ENCODE measurements at places on chromosomes 11 and 22.

DNA sequence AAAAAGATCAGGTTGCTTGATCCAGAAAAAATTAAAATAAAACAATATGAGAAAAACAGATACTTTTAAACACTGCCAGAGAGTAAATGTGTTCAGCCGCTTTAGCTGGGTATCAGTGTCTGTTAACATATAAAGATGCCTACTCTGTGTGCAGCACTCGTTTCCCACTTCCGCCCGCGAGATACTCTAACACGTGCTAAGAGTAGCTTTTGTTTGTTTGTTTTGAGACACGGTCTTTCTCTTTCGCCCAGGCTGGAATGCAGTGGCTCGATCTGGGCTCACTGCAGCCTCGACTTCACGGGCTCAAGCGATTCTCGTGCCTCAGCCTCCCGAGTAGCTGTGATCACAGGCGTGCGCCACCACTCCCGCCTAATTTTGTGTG is 531 bp upstream of the MEN1 start:
- no peak for DNase-seq

DNA sequence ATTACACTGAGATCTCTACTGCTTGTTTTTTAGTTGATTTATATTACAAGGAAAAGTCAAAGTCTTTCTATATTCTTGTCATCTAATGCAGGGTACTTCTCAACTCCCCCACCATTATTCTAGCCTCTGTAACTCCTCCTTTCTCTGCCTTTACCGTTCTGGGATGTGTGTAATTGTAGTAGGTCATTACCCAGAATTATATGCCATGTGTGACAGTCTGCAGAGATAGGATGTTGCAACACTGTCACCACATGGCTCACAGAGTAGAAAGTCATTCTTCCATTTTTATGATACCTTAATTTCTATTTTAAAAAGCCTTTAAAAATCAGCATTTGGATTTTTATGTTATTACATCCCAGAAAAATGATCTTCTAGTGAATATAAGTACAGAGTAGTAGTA is 32.7 kb downstream of the ZNF143 start:
- no peak for DNase-seq

DNA sequence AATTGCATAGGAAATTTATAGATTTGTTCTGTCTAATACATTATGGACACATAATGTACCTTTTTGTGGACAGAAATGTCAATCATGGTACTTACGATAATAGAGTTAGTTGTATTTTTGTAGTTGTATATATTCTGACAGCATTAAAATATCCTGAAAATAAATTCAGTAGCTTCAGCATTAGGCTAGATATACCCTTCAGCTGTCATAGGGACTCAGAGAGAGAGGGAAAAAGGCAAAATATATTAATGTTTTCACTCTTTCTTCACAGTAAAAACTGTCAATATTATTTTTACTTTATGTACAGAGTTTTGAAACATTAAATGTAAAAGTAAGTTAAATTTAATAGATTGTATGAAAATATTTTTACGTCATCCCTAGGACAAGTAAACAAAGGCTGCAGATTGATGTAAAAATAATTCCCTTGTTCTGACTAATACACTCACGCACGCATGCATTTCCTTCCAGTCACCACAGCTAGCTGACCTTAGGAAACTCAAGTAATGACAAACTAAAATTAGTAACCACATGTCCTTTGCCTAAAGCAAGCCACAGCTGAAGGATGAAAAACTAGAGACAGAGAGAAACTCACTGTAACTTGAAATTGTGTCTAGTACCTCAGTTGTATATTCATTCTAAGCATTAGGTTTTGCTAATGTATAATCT is 104.7 kb upstream of the CARD18 start:
- DNase-seq: peak; percentile 84

DNA sequence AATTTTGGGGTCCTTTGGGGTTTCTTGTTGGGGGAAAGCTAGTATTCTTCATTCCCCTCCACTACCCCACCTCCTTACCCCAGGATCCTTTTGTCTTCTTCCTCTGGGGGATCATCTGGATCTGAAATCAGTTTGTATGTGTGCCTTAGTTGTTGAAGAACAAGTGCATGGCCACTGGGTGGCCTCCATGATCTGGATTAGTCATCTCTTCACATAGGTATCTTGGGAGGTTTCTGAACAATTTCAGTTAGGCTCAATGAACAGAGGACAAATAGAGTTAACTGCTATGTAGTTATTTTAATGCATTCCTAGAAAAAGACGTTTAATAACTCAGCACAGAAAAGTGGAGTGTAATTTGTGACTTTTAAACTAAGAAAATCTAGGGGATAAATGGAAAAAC is 7.1 kb upstream of the VWA5A start:
- no peak for DNase-seq

DNA sequence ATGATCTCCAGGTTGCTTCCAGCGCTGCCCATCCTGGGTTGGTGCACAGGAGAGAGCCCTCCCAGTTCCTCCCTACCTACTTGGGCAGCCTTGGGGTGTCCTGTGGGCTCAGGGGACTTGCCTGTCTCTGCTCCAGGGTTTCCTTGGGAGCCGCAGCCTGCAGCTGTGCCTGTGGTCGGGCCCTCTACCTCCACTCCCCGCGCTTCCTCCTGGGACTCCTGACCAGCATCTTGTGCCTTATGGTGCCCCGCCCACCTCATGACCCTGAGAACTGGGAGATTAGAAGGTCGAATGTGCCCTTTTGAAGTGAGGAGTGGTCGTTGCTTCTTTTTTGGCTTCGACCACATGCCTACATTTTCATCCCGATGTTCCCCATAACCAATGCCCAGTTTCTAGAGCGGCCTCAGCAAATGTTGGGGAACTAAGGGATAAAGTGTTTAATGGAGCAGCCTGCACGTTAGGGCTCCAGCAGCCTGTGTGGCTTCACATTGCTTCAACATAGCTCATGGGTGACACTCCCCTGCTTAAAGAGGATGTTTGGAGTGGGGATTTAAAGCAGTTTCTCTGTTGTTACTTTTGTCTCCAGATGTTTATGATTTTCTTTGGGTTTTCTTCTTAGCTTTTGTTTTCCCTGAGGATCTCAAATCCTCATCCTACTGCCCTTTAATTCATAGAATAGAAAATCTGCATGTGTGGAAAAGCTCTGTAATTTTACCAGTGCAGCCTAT is 248.8 kb downstream of the TBC1D22A start:
- no peak for DNase-seq

GRCh38 chr22:42947211-42947990 is 67.5 kb downstream of the PACSIN2 start:
- DNase-seq: no peak

DNA sequence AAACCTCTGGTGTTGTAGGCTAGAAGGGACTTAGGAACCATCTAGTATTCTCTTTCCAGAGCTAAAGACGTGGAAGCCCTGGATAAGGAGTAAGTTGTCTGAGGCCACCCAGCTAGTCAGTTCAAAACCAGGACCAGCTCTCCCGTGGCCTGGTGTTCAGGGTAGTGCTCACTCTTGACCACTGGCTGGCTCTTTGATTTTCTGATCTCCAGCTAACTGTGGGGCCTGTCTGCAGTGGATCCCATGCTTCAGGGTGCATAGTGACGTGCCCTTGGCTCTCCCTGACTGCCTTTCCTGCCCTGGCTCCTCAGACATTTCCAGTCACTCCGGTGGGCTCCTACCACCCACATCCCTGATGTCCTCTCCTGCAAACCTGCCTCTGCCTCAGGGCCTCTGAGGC is 1.3 kb downstream of the CLMP start:
- no peak for DNase-seq

DNA sequence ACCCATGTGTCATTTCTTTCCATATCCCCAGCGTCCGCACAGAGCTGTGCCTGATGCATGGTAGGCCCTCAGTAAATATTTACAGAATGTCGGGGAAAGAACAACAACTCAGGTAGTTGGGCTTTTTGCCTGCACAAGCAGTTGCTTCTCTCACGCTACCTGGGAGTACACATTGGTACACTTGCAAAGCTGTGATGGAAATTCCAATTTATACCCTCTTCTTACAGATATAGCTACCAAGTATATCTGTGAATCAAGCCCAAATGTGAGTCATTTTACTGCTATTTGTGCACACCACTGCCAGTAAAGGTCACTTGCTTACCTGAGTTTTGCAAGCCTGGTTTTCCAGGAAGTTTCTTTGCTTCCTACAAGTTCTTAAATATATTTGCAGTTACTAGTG is 333.0 kb upstream of the NARS2 start:
- DNase-seq: no peak

DNA sequence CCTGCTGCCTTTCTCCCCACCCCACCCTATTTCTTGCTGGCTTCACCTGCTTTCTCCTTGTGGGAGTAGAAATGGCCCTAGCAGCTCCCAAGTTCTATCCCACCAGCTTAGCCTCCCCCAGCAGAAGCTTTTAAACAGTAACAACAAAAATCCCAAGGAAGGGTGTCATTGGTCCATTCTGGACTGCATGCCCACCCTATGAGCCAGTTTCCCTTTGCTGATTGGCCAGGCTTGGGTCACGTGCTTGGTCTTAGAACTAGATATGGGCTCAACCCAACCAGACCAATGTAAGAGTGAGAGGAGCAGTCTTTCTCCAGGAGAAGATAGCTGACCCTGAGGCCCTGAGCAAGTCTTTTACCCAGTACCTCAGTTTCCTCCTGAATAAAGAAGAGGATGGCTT is 2.3 kb downstream of the MTFP1 start:
- DNase-seq: no peak

- DNase-seq: no peak
These were observed 555.7 kb upstream of the CADM1 start for GRCh38 chr11:116059919-116060318.

GRCh38 chr11:6622261-6623171 is 3.3 kb upstream of the TPP1 start:
- no peak for DNase-seq

- DNase-seq: no peak
These were observed 731.1 kb upstream of the LUZP2 start for GRCh38 chr11:23765682-23766252.

DNA sequence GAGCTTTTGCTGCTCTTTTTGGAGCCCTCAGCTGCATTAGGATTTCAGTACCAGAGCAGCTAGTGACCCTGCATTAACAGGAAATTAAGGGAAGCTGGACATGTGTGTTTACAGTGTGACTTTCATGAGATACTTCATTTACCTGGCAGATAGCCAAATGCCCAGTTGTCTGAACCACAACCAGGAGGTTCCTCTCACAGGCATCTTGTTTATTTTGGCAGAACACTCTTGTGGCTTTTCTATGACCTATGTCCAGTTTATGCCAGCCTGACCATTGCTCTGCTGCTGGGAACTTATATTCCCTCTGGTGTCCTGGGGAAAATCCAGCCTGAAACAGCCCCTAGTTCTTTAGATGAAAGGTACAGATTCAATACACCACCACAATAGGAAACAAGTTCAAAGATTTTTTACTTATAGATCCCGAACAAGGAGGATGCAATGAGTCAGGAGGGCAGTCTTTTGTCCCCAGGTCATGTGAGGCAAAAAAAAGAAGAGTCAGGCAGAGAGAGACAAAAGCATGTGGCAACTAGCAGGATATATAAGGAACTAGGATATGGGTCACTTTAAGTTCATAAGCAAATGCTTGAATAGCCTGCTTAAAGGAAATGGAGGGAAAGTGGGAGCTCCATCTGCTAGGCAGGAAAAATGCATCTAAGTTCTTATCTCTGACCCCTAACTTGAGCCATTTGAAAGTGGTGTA is 379.3 kb downstream of the INSC start:
- DNase-seq: no peak

DNA sequence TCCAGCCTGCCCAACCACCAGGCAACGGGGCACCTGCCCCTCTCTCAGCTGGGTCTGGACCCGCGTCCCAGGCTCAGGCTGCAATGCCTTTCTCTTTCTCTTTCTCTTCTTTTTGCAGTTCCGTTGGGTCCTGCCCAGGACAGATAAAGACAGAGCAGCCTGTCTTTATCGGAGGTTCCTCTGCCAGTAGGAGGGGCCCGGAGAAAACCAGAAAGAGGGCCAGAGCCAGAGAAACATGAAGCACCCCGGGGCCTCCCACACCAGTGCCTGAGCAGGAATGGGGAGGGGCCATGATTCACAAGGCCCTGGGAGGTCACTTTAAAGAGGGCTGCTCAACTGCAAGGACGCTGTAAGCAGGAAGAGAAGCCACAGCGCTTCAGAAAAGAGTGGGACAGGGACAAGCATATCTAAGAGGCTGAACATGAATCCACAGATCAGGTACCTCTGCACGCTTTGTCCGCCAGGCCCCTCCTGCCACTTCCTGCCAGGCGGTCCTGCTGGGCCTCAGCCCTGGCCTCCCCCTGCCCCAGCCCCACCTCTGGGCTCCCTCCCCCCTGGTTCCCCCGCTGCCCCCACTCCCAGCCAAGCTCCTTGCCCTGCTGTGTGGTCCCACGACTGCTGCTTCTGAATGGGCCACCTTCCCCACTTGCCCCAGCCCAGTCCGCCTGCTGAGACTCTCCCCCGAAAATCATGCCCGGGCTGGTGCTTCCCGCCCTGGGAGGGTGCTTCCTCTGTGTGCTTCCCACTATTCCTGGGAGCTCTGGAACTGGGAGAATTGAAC is at the start of gene APOBEC3C:
Gene APOBEC3C, plus strand, starts transcription at position 316 of the 781 bp plus-strand sequence. Its CDS starts 106 bp downstream, at position 422.
- peak; percentile 71 for DNase-seq

DNA sequence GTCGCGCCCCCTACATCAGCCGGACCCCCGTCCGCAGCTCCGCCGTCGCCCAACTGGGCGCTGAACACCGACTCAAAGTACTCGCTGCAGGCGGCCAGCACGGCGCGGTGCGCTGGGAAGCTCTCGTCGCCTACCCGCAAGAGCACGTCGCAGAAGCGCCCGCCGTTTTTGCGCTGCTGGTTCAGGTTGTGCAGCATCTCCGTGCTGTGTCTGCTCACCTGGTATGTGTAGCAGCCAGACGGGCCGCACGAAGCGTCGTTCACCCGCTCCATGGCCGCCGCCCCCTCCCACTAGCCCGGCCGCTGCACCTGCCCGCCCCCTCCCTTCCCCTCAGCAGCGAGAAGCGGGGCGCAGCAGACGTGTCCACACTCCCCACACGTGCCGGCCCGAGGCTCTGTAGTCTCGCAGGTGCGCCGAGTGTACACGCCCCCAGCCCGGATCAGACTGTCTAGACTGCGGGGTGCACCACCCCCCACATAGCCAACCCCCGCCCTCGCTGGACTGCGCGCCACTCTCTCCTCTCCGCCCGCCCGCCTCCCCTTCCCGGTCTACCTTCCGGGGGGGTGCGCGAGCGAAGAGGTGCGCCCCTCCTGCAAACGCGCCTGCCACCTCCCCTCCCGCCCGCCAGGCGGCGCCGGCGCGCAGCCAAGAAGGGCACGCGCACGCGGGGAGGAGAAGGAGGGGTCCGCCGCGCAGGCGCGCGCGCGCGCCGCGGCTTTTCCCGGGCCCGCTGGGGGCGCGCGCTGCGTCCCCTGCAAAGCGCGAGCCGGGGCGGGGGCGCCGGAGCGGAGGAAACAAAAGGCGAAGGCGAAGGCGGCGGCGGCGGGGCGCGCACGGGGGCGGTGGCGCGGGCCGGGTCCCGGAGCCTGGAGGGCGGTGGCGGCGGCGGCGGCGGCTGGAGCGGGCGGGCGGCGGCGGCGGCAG is 553 bp downstream of the PATZ1 start:
- DNase-seq: peak; percentile 73

Measured in GM04504 (cell line).